ENCODE measurements at places on chromosomes 12 and 14.

GRCh38 chr14:67357969-67358354 lies 1.6 kb downstream of the ATP6V1D start:
- no peak for DNase-seq

DNA sequence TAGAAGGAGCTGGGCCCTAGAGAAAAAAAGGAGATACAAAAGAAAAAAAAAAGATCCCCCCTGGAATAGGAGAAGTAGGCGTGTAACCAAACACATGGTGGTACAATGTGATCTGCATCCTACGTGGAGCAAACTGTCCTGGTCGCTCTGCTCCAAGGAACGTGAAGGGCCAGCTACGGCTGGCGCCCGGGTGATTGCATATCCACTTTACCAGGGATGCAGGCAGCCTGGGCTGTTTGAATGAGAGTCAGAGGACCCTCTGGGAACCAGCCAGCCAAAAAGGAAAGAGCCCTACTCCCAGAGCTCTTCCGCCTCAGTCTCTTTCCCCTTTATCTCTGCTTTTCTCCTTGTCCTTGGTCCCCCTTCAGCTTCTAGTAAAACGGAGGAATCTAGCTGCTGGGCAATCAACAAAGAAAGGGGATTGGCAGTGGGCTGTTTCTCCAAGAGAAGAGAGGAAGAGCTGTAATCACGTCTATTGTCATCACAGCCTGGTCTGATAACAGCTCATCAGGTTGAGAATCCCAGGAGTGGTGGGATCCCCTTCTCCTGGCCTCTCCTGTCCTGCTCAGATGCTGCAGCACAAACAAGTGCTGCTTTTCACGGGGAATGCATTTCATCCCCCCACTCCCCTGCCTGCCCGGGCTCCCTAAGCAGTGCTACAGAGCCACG lies 156.0 kb downstream of the ADCK1 start:
- DNase-seq, result no peak

GRCh38 chr14:22838631-22839041 lies 2.3 kb downstream of the MMP14 start:
- DNase-seq, result no peak

DNA sequence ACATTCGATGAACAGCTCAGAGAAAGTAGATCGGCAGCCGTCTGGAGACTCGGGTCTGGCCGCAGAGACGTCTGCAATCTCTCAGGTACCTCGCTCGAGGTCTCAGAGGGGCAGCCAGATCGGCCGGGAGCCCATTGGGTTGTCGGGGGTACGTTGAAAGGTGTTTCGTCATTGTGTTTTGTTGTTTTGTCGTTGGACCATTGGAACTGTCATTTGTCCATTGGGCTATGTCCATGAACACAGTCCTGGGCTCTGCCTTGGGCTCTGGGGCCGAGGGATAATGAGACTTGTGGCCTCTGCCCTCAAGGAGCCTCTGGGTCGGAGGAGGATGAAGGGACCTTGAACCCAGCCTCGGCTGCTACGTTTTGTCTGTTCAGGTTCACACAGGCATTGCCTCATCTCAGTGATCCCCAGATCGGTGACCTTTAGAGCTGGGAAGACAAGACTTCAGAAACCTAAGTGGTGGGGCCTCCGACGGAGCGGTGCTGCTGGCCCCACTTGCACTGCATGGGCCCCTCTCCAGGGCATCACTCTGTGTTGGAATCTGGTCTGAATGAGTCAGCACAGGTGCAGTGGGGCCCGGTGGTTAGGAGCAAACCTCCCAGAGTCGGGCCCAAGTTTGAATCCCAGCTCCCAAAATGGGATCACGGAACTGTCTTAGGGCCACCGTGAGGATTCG lies 23.6 kb upstream of the MLXIP start:
- DNase-seq, result no peak

GRCh38 chr12:28710882-28711281 lies 438.2 kb upstream of the FAR2 start:
- no peak for DNase-seq

GRCh38 chr12:22459838-22460490 lies 84.4 kb downstream of the C2CD5 start:
- DNase-seq, result no peak

Data from nucleus accumbens (tissue), 56 donors.